ENCODE measurements at places on chromosomes 16 and 17.

- no peak for DNase-seq
Measured at GRCh38 chr17:14513835-14514234, 213.0 kb downstream of the HS3ST3B1 start.

GRCh38 chr17:63934183-63935112, 2.3 kb upstream of the CD79B start:
- no peak for DNase-seq

GRCh38 chr17:1976683-1977064, 48.5 kb downstream of the RTN4RL1 start:
- DNase-seq: no peak

GRCh38 chr17:45895304-45895968, 1.1 kb downstream of the MAPT start:
- DNase-seq: peak; percentile 69
